Stimulated activated CD8-positive, alpha-beta memory T cell treated with anti-CD3 and anti-CD28 coated beads, Interleukin-7, amount 100 ng/mL, for 1 hour (primary cell): ENCODE measurements at places on chromosomes 1 and 21.

GRCh38 chr1:167839009-167839408 lies 74.9 kb downstream of the ADCY10 start:
- no peak for DNase-seq

DNA sequence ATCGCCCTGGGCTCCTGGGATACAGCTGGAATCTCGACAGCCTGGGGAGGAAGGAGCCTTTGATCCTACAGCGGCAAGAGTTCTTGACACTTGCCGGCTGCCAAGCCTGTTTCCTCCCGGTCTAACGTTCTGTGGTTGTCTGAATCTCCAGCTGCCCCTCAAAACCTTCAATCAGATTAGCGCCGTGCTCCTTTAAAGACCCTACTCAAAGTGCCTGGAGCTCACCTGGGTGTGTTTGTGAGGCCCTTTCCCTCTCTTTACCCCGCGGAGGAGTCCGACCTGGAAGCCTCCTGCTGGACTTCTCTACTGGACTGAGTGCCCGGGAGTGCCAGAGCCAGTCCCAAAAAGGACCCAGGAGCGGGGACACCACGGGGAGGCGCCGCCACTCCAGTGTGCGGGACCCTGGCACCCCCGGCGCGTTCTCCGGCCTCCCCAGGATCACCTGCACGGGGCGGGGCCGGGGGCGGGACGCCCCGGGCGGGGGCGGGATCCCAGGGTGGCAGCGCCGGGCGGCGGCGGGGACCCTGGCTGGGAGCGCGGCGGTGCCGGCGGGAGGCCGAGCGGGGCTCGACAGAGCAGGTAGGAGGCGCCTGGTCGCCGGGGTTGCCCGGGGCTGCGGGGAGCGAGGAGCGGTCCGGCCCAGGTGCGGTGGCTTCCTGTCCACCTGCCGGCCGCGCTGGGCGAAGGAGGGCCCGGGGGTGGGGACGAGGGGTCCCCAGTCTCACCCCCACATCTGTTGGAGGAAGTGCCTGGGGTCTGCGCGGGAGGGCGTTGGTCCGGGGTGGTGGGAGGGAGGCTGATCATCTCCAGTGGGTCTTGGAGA lies at the start of gene NCMAP:
Gene NCMAP (plus strand): TSS at position 497 of the 823 bp plus-strand sequence. CDS start 39,344 bp downstream, outside the sequence.
- DNase-seq, result no peak

DNA sequence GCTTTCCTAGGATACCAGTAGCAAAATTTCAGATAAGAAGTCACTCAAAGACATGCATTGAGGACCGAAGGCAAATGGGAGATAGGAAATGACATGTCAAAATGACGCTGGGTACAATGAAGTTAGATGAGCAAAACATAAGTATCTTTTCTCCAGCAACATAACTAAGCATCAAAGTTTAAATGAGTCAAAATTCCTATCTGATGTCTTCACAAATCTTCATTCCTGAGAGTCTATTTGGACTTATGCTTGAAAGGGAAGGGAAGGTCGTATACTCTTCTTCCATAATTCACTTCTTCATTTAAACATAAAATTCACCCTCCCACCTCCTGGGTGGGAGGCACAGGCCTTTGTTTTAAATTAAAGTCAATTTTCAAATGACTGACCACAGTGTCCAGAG lies 4.1 kb upstream of the TMEM81 start:
- DNase-seq, result no peak

GRCh38 chr1:232132572-232132971 lies 497.4 kb downstream of the SIPA1L2 start:
- no peak for DNase-seq

GRCh38 chr1:15559189-15559810 lies 25.6 kb downstream of the AGMAT start:
- DNase-seq, result no peak

DNA sequence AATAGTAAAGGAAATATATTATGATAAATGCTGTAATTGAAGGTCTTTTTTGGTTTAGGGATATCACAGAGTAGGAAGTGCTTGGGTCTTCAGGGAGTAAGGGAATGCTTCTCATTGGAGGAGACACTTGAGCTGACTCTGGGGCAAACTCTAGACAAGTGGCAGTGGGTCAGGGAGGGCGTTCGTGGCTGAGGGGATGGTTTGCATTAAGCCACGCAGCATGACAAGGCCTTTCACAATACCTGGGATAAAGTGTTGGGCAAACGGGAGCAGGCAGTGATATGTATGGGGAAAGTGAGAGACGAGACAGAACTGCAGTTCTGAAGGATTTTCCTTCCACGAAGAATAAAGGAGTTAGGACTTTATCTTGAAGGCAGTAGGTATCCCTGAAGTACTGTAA lies 109.0 kb downstream of the PATJ start:
- DNase-seq, result no peak

GRCh38 chr1:70090875-70091274 lies 114.5 kb downstream of the LRRC40 start:
- no peak for DNase-seq
